ENCODE measurements at places on chromosomes 5 and 9. TPM values are rescaled to one million over a fixed set of nuclear protein-coding genes. Genes with fewer than 3 reads are reported as not detected.
A peak's percentile ranks its signal among the peaks of the same experiment; 100 is the strongest.

DNA sequence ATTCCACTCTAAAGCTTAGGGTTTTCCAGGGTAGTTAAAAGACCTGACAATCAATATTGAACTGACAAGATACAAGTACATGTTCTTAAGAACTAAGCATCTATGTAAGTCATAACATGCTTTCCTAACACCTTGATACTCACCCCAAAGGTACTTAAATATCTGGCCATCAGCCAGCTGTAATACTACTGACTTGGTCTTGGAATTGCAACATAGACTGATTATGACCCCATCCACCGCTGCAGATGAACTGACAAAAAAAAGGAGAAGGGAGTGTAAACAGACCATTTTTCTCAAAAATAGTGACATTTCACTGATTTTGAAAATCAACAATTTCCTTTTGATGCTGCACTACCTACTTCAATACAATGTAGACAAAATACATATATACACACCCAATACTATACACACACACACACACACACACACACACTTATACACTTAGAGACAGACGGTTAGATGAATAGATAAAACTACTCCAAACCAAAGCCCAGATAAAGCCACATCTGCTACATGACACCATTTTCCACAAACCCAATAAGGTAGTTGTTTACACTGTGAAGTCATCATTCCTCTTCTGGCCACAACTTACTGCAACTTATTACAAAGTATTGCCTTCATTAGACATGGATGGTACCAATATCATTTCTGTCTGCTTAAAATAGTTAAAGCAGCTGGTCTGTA is 30.4 kb downstream of the ELP1 start:
- no peak overlapping the region for H3K4me3 ChIP-seq
- no peak for ATAC-seq
- H3K36me3 ChIP-seq: peaks cover 100% of the 10 kb centered on the region
- no peak overlapping the region for H3K27ac ChIP-seq
- no peaks in the 10 kb centered on the region for H3K27me3 ChIP-seq

The RASGRF2 gene
- total RNA-seq: 6.8 TPM

- ATAC-seq: no peak
- no peak overlapping the region for H3K27ac ChIP-seq
- no peak overlapping the region for H3K4me3 ChIP-seq
- H3K4me1 ChIP-seq: no peaks in the 10 kb centered on the region
Observed at GRCh38 chr5:17396247-17396646, 101.8 kb upstream of the TAF11L2 start.

- no peaks in the 10 kb centered on the region for H3K4me1 ChIP-seq
- H3K36me3 ChIP-seq: no peaks in the 10 kb centered on the region
- H3K27me3 ChIP-seq: peaks cover 3% of the 10 kb centered on the region
- ATAC-seq: no peak
- H3K27ac ChIP-seq: no peak overlapping the region
Observed at GRCh38 chr9:69993110-69993509, 50.5 kb upstream of the MAMDC2 start.

GRCh38 chr5:174147551-174147950 is 102.0 kb downstream of the NSG2 start:
- no peak for ATAC-seq
- H3K4me3 ChIP-seq: no peak overlapping the region
- no peaks in the 10 kb centered on the region for H3K36me3 ChIP-seq

GRCh38 chr5:14249258-14250082 is 106.3 kb downstream of the TRIO start:
- no peak for ATAC-seq
- no peaks in the 10 kb centered on the region for H3K4me1 ChIP-seq
- no peak overlapping the region for H3K4me3 ChIP-seq

GRCh38 chr5:92653730-92654461 is 927.1 kb downstream of the NR2F1-AS1 start:
- H3K4me1 ChIP-seq: no peaks in the 10 kb centered on the region
- H3K27ac ChIP-seq: no peak overlapping the region
- H3K27me3 ChIP-seq: no peaks in the 10 kb centered on the region
- no peaks in the 10 kb centered on the region for H3K36me3 ChIP-seq

- H3K27ac ChIP-seq: no peak overlapping the region
- H3K27me3 ChIP-seq: peaks cover 7% of the 10 kb centered on the region
- H3K4me1 ChIP-seq: no peaks in the 10 kb centered on the region
- H3K36me3 ChIP-seq: no peaks in the 10 kb centered on the region
Observed at GRCh38 chr5:153745778-153746395, 255.4 kb downstream of the GRIA1 start.

- H3K36me3 ChIP-seq: peaks cover 46% of the 10 kb centered on the region
- no peak overlapping the region for H3K27ac ChIP-seq
- H3K4me3 ChIP-seq: no peak overlapping the region
- H3K27me3 ChIP-seq: no peaks in the 10 kb centered on the region
- ATAC-seq: no peak
- H3K4me1 ChIP-seq: peaks cover 38% of the 10 kb centered on the region
Observed at GRCh38 chr9:71755869-71756268, 12.4 kb downstream of the CEMIP2 start.

The NDST1 gene
- 1.8 TPM for total RNA-seq

The PRDM9 gene
- total RNA-seq: not detected

GRCh38 chr5:65910711-65911110 is 15.7 kb upstream of the ERBIN start:
- no peak for ATAC-seq
- H3K4me1 ChIP-seq: no peaks in the 10 kb centered on the region
- H3K4me3 ChIP-seq: no peak overlapping the region

GRCh38 chr5:172958331-172959046 is 735 bp upstream of the RPL26L1 start:
- peak; percentile 84 for ATAC-seq
- peaks cover 28% of the 10 kb centered on the region for H3K4me1 ChIP-seq
- H3K4me3 ChIP-seq: peak overlapping the region; percentile 97

DNA sequence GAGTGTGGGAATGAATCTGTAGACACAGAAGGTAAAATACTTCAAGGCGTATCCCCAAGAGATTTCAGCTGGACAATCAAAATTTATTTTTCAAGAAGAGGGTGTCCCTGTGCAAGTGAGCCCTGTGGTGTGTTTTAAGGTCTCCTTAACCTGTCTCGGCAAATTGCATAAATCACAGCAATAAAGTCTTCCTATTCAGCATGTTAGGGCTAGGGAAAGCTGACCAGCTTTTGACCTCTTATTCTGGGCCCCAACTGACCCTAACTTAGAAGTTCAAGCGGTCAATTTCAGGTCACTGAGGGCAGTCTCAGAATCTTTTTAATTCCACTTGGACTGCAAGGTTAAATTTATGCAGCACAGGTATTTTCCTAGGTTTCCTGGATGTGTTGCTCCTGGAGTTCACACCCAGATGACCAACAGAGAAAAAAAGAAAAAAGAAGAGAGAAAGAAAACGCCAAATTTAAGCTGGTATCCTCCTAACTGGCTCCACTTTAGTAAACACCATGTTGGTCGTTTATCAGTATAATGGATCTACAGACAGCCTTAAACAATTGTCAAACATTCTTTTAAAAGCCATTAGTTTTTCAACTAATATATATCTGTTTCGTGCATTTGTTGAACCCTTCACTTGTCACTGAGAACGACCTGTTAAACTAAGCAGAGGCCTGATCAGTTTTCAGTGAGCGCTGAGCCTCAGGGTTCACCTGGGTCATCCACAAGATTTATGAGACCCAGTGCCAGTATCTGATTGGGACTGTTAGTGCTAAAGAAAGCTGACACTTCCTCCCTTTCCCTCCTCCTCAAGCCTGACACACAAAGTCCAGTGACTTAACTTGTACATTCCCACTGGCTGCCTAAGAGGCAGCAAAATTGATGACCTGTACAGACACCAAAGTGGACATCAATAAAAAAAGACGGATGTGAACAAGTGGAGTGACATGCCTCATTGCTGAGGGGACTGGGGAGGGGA is 546.1 kb downstream of the NR2F1-AS1 start:
- H3K4me1 ChIP-seq: no peaks in the 10 kb centered on the region
- H3K27me3 ChIP-seq: no peaks in the 10 kb centered on the region
- no peak overlapping the region for H3K4me3 ChIP-seq
- H3K36me3 ChIP-seq: no peaks in the 10 kb centered on the region
- H3K27ac ChIP-seq: no peak overlapping the region

The DAB2IP gene
- total RNA-seq: not detected

The SLC34A3 gene
- total RNA-seq: not detected

DNA sequence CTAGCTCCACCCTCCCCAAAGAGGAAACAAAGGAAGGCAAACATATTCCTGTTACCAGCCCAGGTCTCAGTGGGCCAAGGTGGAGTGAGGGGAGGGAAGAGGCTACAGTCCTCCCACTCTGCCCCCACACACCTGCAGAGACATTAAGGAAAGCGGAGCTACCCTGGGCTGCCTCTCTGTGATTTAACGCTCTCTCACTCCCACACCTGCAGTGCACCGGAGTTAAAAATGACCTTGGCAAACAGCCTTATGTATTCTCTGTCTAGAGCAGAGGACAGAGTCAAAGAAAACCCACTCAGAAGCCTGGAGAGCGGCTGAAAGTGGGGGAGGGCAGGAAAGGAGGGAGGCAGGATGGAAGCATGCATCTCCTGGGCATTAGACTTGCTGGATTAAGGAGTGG is 32.7 kb downstream of the KCNIP1 start:
- H3K27me3 ChIP-seq: peaks cover 25% of the 10 kb centered on the region
- no peak for ATAC-seq
- no peak overlapping the region for H3K27ac ChIP-seq
- H3K4me1 ChIP-seq: no peaks in the 10 kb centered on the region
- no peaks in the 10 kb centered on the region for H3K36me3 ChIP-seq

- H3K36me3 ChIP-seq: no peaks in the 10 kb centered on the region
- H3K4me1 ChIP-seq: no peaks in the 10 kb centered on the region
- H3K4me3 ChIP-seq: no peak overlapping the region
- no peak overlapping the region for H3K27ac ChIP-seq
- ATAC-seq: no peak
Observed at GRCh38 chr5:143749581-143750205, 62.3 kb upstream of the HMHB1 start.

DNA sequence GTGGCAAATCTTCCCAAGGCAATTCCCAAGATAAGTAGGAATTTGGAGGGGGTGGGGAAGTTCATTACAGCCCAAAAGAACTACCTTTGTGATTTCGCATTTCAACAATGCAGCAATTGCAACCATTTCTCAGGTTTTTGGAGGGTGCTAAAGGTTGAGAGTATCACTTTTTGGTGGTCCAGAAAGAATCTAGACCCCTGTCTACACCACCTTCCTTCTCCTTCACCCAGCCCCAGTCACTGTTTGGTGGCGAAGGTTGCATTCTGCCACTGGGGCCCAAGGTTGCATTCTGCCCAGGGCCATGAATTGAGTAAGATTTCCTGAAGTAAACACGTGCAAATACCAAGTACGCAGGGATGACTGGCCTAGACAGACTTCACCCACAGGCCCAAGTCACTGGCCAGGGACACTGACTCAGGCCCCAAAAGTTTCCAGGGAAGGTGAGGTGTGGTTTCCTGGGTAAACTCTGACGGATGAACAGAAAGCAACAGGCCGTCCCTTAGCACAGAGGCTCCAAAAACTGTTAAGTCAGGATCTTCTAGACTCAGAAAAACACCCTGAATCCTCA is 5.7 kb downstream of the PDE6A start:
- peaks cover 23% of the 10 kb centered on the region for H3K27me3 ChIP-seq
- no peak overlapping the region for H3K27ac ChIP-seq
- H3K4me1 ChIP-seq: no peaks in the 10 kb centered on the region

DNA sequence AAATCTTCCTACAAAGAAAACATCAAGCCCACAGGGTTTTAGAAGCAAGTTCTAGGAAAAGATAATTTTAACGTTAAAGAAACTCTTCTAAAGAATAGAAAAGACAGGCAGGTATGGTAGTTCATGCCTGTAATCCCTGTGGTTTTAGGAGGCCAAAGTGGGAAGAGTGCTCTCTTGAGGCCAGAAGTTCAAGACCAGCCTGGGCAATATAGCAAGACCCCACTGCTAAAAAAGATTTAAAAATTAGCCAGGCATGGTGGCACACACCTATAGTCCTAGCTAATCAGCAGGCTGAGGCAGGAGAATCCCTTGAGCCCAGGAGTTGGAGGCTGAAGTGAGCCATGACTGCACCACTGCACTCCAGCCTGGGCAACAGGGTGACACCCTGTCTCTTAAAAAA is 193.3 kb downstream of the MLLT3 start:
- H3K27ac ChIP-seq: no peak overlapping the region
- H3K27me3 ChIP-seq: no peaks in the 10 kb centered on the region
- H3K4me1 ChIP-seq: peaks cover 5% of the 10 kb centered on the region
- no peak for ATAC-seq
- no peak overlapping the region for H3K4me3 ChIP-seq

DNA sequence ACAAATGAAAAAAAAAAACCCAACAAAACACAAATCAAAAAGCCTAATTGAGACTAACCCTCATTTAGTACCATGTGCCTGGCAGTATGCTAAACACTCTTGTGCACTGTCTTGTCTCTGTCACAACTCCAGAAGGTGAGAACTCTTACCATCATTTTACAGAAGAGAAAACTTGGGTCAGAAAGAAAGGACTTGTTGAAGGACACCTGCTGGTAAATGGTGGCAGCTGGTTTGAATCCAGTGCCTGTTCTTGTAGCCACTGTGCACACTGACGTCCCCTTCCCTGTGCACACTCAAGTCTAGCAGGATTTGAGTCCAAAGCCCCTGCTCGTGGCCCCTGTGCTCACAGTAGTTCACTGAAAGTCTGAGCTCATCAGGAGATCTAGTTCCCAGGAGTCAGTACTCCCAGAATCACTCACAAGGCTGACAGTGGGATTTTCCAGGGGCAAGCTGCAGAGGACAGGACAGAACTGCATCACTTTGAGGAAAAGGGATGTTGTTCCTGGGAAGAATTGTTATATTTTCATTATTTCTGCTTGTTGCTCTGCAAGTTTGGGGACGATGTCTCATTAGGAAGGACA is 43.0 kb upstream of the HSD17B4 start:
- no peaks in the 10 kb centered on the region for H3K36me3 ChIP-seq
- peak; percentile 40 for ATAC-seq
- peaks cover 18% of the 10 kb centered on the region for H3K4me1 ChIP-seq
- peak overlapping the region; percentile 25 for H3K27ac ChIP-seq
- no peaks in the 10 kb centered on the region for H3K27me3 ChIP-seq

GRCh38 chr9:89281106-89281505 is 29.9 kb upstream of the CKS2 start:
- ATAC-seq: no peak
- H3K36me3 ChIP-seq: no peaks in the 10 kb centered on the region
- no peak overlapping the region for H3K4me3 ChIP-seq
- no peak overlapping the region for H3K27ac ChIP-seq
- peaks cover 6% of the 10 kb centered on the region for H3K27me3 ChIP-seq

- H3K4me1 ChIP-seq: no peaks in the 10 kb centered on the region
- no peak overlapping the region for H3K4me3 ChIP-seq
- no peak for ATAC-seq
- no peaks in the 10 kb centered on the region for H3K27me3 ChIP-seq
Observed at GRCh38 chr9:101536938-101537337, 3.3 kb downstream of the RNF20 start.

- H3K27ac ChIP-seq: no peak overlapping the region
- H3K4me3 ChIP-seq: no peak overlapping the region
- no peaks in the 10 kb centered on the region for H3K36me3 ChIP-seq
- H3K27me3 ChIP-seq: peaks cover 23% of the 10 kb centered on the region
- H3K4me1 ChIP-seq: peaks cover 1% of the 10 kb centered on the region
Observed at GRCh38 chr5:14173377-14174229, 30.5 kb downstream of the TRIO start.

- H3K27me3 ChIP-seq: no peaks in the 10 kb centered on the region
- H3K27ac ChIP-seq: peak overlapping the region; percentile 5
- H3K36me3 ChIP-seq: no peaks in the 10 kb centered on the region
- no peak for ATAC-seq
Observed at GRCh38 chr9:94941211-94941875, 214.8 kb downstream of the AOPEP start.

The FBP2 gene
- total RNA-seq: not detected

GRCh38 chr9:121765021-121765950 is 113.9 kb downstream of the DAB2IP start:
- no peaks in the 10 kb centered on the region for H3K4me1 ChIP-seq
- ATAC-seq: no peak
- H3K4me3 ChIP-seq: no peak overlapping the region
- no peak overlapping the region for H3K27ac ChIP-seq
- H3K36me3 ChIP-seq: no peaks in the 10 kb centered on the region
- H3K27me3 ChIP-seq: peaks cover 4% of the 10 kb centered on the region

The PCDHGA8 gene
- not detected for total RNA-seq

The ANKRD31 gene
- 0.48 TPM for total RNA-seq
